ENCODE measurements at places on chromosomes 3 and 15.

DNA sequence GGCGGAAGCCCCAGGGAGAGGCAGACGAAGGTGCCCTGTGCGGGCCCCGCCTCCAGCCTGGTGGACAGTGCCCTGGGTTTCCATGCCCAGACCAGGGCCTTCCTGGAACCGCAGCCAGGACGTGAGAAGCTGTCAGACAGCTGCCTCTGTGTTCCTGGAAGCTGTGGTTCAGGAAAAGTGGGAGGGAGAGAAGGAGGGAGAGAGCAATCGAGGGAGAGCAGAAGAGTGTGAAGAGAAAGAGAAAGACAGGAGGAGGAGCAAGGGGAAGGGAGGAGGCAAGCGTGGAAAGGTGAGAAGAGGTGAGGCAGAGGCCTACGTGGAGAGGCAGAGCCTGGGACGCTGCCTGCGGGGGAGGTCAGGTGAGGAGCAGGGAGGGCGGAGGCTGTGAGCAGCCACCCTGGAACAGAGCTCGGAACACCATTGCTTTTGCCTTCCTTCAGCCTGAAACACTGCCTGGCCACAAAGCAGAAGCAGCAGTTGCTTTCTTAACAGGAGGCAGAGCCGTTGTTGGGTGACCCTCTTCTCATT lies 18.6 kb downstream of the ZDHHC19 start:
- DNase-seq: peak; percentile 38

- peak; percentile 65 for DNase-seq
Measured at GRCh38 chr15:69478259-69478781, 25.7 kb downstream of the RPLP1 start.

- DNase-seq: no peak
Measured at GRCh38 chr3:4752201-4753072, 226.8 kb upstream of the BHLHE40 start.

GRCh38 chr15:78660584-78660983 lies 19.6 kb upstream of the CHRNB4 start:
- no peak for DNase-seq

DNA sequence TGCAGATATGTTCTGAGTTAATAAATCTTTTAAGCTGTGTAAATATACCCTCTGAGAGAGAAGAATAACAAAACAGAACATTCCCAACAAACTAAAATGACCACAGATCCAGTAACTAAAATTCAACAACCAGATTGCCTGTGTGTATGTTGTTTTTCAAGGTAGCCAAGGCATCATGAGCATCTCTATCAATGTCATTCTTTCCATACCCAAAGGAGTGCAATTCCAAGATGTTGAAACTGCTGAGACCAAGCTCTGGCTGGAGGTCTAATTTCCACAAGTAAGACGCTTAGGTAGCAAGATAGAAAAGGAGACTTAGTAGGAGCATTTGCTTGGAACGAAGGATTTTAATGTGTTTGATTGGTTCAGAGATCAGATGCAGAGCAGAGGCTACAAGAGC lies 276.3 kb downstream of the RBMS3 start:
- no peak for DNase-seq

GRCh38 chr3:30827080-30827479 lies 67.4 kb downstream of the GADL1 start:
- DNase-seq: no peak

- DNase-seq: no peak
Measured at GRCh38 chr3:21274079-21274571, 476.9 kb downstream of the ZNF385D start.

DNA sequence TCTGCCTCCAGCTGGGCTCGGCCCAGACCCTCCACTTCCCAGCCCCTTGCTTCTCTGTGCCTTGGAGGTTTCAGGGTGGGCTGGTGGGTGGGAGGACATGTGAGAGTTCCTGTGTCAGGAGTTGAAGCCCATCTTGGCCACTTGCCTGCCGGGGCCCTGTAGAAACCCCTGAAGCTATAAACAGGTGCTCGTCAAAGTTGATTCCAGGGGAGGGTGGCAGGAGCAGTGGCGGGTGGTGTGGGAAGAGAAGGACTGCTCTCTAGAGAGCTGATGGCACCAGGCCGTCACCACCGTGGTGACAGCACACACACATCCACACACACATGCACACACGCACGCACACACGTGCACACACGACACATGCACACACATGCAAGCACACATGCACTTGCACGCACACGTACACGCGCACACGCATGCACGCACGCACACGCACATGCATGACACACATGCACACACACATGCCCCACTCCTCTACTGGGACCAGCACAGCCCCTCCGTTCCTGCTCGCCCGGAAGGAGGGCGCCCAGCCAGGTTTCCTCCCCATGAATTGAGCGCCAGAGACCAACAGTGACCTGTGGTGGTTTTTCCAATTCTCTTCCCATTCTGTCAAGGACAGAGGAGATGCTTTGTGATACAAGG lies 56.3 kb upstream of the CGNL1 start:
- no peak for DNase-seq

DNA sequence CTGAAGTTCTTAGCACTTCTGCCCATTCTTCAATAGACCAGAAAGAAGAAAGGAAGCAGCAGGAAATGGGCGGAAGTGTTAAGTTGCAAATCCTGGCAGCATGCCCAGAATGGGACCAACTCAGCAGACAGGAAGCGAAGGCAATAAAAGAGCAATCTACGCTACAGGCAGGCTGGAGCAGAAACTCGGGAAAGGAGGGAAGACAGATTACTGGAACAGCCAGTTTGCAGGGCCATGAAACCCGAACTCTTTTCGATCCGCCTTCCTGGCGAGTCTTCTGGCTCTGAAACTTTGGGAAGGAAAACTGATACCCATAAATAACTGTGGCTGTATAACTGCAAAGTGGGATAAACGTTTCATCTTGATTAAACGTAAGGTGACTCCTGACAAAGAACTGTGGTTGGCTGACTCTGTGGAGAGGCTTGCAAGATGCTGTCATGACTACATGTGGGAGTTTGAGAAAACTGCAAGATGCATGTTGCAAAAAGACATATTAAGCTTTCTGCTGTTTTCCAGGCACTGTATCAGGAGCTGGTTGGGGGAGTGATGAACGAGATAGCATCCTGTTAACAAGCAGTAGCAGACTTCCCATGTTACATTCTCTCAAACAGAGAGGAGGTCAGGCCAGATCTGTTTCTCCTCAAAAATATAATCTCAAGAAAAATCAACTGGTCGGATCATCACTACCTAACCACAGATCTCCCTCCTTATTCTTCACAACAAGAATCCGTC lies 67.8 kb downstream of the FMN1 start:
- peak; percentile 73 for DNase-seq

DNA sequence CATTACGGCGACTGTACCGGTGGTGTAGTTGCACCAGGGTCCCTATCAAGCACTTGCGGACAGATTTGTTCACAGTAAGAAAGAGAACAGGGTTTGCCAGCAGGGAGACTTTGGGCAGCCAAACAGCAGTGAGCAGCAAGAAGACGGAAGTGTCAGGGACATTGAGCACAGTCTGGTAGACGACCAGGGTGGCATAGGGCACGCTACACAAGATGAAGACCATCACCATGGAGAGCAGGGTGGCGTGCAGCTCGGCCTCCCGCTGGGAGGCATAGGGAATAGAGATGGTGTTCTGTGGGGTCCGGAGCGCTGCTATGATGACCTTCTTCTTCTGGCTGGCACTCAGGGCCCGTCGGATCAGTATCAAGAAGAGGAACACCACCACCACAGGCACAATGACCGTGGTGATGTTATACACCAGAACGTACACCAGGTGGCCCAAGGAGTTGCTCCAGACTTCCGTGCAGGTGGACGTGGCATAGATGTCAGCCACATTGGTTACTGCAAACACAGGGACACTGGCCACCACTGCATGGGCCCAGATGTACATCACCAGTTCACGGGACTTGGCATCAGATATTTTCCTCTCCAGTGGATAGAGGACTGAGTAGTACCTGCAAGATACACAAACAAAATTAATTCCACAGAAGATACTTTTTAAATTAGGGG lies 19.1 kb upstream of the FSIP1 start:
- peak; percentile 29 for DNase-seq

GRCh38 chr3:161264852-161265251 lies 43.7 kb downstream of the NMD3 start:
- DNase-seq: no peak

DNA sequence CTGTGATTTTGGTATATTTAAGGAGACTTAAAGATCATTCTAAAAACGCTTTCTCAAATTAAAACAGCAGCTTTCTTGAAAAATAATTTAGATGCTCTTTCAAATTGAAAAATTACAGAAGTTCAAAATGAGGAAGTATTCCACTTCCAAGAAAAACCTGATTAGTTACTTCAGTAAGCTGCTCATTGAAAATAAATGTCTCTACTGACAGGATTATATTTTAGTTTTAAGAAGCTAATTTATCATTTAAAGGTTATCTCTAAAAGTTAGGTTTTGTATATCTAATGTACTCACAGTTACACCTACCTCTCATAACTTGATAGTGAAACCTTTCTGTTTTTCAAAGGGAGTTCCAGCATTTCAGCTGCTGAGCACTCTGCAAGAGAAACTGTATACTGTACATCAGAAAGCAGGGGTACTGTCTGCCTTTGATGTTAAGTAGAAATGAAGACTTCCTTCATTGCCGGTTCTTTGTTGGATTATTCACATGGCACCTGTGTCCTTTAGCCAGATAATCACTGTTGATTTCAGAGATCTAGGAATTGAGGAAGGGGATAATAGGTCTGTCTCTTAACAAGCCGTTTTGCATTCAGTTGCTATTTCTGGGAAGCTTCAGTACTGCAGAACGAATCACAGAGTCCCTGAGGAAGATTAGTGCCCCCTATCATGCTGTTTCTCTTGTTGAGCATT lies 161.6 kb downstream of the TCF12 start:
- no peak for DNase-seq

- DNase-seq: no peak
Measured at GRCh38 chr15:51625236-51625635, 2.7 kb upstream of the DMXL2 start.

DNA sequence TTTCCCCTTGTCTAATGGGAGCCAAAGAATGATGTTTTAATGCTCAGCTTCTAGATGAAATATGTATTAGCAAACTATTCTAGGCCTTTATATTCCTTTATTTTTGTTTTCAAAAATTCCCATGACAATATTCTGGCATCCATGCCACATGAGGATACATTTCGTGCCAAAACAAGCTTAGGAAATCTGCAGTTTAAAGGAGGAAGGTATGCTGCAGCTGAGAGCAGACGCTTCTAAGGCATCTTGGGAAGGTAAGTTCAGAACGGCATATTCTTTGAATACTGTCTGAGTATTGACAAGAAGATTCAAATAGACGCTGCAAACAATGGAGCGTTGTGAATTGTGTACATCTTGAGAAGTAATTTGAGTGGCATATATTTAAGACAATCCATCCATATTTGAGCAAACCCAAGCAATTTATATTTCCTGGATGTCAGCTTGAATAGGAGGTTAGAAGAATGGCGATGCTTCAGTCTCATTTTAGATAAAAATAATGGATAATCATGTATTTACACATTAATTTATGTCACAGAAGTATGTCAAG lies 158.6 kb downstream of the RAP2B start:
- DNase-seq: no peak

- no peak for DNase-seq
Measured at GRCh38 chr3:123791898-123792297, 92.2 kb downstream of the MYLK start.

DNA sequence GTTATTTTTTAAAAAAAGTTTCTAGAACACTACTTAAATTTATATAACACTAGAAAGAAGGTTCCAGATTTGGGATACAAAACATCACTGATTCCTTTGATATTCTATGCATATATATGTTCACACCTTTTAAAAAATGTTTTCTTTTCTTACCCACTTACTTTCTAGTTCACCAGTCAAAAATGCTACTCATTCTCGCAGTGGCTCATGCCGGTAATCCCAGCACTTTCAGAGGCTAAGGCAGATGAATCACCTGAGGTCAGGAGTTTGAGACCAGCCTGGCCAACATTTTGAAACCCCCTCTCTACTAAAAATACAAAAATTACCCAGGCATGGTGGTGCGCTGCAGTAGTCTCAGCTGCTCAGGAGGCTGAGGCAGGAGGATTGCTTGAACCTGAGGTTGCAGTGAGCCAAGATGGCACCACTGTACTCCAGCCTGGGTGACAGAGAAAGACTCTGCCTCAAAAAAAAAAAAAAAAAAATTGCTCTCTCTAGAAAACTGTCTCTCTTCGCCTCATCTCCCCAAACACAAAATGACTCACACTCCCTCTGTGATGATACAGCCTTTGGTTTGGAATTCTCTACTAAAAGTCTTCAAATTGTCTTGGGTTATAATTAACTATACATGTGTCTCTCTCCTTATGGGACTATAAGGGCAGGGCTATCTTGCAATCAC lies 52.6 kb upstream of the TGFBR2 start:
- DNase-seq: peak; percentile 38
